ENCODE measurements at places on chromosomes 4 and X.

DNA sequence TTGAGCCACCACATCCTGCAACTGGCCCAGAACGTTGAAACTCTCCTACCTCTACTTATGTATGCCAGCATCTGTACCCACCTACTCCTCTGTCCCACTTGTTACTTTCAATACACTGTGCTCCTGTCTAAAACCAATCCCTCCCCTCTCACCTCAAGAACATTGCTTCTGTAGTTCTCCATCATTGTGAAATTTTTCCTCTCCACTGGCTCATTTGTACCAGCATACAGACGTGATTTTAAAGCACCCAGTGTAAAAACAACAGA lies 25.5 kb upstream of the USO1 start:
- no peak for DNase-seq

- no peak for DNase-seq
Measured at GRCh38 chr4:147651563-147651962, 32.4 kb downstream of the PRMT9 start.

DNA sequence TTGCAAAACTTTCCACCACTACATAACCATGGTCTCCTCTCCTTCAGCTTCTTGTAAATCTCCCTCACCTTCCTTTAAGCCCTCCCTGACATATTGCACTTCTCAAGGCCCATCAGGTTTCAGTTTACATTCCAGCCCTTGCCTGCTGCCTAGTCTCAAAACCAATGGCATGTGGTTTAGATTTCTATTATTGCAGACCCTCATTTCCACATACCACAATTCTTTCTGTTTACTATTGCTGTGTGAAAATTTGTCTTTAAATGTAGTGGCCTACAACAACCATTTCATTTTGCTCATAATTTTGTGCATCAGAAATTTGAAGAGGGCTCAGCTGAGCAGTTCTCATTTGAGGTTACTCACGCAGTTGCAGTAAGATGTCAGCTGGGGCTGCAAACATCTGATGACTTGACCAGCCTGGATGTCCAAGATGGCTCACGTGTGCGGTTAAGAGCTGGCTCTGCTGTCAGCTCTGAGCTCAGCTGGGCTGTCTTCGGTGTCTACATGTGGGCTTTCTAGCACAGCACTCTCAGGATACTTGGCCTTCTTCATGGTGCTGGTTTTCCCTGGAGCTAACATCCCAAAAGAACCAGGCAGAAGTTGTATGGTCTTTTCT lies 29.9 kb upstream of the SOD3 start:
- no peak for DNase-seq

DNA sequence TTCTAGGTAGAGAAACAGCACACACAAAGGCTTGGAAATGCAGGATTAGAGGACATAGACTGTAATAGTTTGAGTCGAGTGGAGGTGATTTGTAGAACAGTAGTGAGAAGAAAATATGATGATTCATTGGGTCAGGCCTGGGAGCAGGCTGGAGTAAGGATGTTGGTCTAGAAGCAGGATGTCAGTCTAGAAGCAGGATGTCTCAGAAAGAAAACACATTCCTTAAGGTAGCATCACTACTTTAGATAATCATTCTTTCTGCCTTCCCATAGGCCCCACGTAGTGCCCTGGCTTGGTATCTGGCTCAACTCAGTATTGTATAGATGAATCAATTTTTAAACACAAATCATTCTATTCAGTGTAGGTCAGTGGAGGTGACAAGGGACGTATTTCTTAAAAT lies 11.2 kb upstream of the DACH2 start:
- no peak for DNase-seq
